ENCODE measurements at places on chromosomes 3 and 15.

DNA sequence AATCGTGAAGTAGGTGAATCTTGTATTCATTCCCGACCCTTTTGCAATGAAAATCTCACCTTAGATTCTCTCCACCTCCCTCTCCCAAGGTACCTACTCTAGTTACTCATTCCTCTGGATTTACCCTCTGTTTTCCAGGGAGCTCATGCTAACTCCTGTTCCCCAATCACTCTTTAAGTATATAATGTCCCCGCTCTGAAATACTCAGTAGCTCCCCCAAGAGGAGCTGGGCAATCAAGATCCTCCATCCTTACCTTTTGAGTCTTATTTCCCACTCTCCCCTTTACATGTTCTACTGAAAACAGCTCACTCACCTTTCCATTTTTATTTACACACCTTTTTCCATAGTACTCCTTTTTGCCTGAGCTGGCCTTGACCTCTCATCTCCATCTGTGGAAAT lies 599.9 kb downstream of the RBMS3 start:
- no peak for DNase-seq

DNA sequence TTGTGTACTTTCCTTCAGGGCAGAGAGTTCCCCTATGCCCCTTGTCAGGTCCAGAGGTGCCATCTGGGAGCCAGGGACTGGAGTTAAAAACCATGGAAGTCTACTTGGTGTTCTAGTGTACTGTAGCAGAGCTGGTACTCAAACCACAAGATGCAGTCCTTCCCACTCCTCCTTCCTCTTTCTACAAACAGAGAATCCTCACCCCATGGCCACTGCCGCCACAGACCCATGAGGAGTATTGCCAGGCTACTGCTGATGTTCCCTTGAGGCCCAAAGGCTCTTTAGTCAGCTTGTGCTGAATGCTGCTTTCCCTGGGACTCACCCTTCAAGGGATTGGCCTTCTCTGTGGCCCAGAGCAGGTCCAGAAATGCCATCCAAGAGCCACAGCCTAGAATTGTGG lies 229.2 kb upstream of the ZPLD1 start:
- DNase-seq = no peak

GRCh38 chr3:41866298-41866697 lies 95.6 kb downstream of the ULK4 start:
- DNase-seq = no peak

DNA sequence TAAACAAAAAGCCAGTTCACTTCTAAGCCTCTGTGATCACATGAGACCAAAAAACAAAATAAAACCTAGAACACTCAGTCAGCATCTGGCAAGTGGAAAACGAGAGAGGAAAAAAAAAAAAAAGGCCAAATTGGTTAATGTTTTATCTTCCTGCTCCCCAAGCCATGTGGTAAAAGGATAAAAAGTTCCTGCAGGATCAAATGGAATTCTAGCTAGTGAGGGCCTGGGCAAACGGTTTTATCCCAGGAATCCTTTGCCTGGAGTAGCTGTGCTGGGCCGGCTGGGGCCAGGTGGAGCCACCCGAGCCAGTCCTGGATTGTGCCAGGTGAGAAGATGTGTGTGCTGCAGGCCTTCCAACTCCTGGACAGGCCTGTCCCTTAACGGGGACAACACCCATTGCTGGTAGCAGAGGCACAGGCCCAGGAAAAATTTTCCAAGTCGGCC lies 13.2 kb downstream of the SMAD6 start:
- no peak for DNase-seq

- no peak for DNase-seq
Measured at GRCh38 chr3:151351219-151351618, 21.9 kb upstream of the P2RY13 start.

DNA sequence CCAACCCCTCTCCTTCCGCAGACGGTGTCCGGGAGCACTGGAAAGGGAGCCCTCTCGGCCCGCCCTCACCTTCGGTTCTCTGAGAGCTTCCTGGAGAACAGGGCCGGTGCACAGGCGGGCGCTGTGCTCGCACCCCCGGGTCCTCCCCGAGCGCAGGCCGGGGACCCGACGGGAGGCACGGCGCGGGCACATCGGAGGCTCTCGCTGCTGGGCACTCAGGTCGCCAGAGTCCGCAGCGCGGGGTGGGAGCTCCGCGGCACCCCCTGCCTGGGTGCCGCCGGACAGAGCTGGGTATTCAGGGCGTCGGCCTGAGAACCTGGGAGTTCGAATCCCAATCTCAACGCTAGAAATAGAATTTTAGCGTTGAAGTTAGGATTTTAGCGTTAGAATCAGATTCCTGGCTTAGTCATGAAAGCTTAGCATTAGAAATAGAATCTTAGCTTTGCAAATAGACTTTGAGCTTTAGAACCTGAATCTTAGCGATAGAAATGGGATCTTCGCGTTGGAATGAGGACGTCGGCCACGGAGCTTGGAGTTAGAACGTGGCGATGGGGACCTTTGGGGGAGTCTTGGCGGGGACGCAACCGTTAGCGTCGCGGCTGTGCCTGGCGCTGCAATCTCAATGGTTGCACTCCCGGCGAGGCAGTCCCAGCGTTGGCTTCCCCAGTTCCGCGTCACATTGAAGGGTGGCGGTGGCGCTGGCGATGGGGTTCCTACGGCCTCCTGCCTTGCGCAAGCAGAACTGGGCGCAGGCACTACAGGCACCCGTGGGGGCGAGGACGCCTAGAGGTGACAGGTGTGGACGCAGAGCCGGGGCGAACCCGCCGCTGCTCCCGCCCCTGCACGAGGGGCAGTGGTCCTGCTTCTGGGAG lies 549 bp downstream of the TRH start:
- no peak for DNase-seq

DNA sequence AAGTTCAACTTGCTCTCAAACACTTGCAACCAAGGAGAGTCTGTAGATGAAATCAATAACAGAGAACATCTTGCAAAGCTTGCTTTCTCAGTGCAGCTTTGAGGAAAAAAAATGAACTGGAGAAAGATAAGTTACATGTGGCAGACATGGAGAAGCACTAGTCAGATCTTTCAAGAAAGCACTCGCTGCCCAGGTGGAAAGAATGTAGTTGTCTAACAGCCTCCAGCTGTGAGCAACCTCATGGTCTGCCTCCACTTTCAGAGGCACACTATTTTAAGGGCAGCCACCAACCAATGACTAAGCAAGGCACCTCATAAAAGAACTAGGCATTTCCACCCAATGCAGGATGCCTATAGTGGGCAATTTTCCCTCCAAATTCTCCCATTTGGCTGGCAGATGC lies 125.4 kb upstream of the CPNE4 start:
- no peak for DNase-seq

- DNase-seq = no peak
Measured at GRCh38 chr15:101025896-101026631, 106.9 kb downstream of the LRRK1 start.

DNA sequence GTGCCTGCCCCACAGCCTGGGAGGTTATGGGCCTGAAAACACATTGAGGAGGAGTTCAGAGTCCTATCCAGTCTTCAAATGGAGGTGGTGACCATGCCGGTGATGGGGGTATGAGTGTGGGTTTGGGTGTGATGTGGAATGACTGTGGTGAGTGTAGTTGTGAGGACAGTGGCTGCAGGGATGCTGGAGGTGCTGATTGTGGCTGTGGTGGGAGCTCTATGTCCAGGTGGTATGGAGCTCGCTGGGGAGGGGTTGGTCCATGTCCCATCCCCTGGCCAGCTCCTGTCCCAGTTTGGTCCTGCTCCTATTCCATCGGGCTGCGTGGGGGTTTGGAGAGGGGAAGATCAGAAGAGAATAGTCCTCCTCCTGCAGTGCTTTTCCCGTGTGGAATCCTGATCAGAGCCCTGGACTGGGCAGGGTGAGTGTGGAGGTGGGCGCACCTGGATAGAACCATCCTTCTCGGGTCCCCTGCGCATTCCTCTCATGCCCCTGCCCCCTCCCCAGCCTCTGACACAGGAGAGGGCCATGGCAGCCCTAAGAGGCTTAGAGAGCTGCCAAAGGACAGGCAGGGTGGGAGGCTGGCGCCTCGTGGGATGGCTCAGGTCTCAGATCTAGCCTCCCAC lies 23.0 kb upstream of the GOLGA6C start:
- no peak for DNase-seq

- DNase-seq = no peak
Measured at GRCh38 chr3:85960793-85961192, 1002.0 kb downstream of the CADM2 start.
